ENCODE measurements at places on chromosomes 5 and 9.

- no peak for DNase-seq
Observed at GRCh38 chr9:135098400-135099105, 11.1 kb downstream of the OLFM1 start.

GRCh38 chr9:121593066-121593465, 58.4 kb upstream of the DAB2IP start:
- DNase-seq = no peak

DNA sequence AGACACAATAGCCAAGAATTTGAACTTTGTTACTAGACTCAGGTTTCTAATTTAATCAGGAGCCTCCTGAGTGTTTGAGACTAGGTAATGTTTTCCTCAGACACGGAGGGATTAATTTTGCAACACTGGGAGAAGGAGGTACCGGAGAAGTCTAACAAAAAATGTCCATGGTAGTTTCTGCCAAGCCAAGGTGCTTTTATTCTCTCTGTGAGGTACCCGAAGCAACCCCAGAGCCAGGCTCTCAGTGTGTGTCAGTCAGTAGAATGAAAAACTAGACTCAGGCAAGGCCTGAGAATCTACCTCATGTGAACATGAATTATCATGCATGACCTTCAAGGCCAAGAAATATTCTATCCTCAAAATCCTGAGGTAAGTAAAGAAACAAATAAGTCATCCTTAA, 980.8 kb upstream of the DMAC1 start:
- no peak for DNase-seq

- DNase-seq = no peak
Observed at GRCh38 chr9:119639287-119639955, 270.2 kb upstream of the BRINP1 start.

GRCh38 chr5:176185133-176185733, 53.0 kb upstream of the SIMC1 start:
- DNase-seq = no peak

Data from stimulated activated CD4-positive, alpha-beta T cell treated with anti-CD3 and anti-CD28 coated beads, Interleukin-2, amount 100 ng/mL, for 48 hours (primary cell).